ENCODE measurements at places on chromosomes 3 and 15. TPM values are rescaled to one million over a fixed set of nuclear protein-coding genes. Genes with fewer than 3 reads are reported as not detected.

DNA sequence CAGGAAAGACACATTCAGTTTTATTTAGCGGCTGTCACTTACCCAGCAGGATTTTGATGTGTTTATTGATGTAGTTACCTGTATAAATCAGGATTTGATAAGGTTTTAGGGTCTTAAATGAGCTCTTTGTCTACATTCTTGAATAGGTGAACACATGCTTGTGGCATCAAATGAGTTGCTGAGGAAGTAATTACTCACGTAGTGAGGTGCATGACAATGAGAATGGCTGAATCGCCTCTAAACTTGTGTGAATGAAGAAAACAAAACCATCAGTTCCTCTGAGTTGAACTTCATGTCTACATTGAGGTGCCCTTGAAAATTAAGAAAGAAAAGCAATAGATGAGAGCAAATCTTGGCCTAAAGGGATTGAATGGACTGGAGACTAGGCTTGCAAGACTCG is 245.6 kb upstream of the SATB1 start:
- no peak for DNase-seq

DNA sequence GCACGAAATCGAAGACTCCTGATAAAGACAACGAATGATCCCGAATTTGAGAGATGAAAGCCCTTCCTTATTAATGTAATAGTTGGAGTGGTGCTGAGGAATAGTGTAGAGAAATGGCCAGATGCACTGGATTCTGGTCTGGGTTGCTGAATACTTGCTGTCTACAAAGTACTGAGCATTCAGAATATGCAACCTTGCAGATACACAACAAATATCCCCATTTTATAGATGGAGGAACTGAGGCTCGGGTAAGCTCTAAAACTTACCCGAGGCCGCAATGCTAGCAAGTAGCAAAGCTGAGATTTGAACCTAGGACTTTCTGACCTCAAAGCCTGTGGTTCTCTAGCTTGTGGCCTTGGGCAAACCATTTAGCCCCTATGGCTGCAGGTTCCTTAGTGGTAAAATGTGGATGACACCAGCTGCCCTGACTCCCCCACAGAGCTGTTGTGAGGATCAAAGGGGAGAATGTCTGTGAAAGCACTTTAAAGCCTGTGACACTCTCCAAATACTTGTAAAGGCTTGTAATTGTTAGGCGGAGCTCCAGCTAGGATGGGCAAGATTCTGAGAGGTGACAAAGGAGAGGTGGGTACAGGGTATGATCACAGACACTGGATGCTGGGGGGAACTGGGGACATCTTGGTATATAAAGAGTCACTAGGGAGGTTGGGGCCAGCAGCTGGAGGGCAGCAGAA is 39.8 kb downstream of the FOXB1 start:
- no peak for DNase-seq

GRCh38 chr3:59392116-59392515 is 342.3 kb upstream of the CFAP20DC start:
- no peak for DNase-seq

Gene CAV3
- not detected for total RNA-seq

Gene ANKDD1A
- total RNA-seq = 8.1 TPM

Data from RPMI7951 (cell line).